ENCODE measurements at places on chromosomes 6 and 20. TPM values are rescaled to one million over a fixed set of nuclear protein-coding genes. Genes with fewer than 3 reads are reported as not detected.
A peak's percentile ranks its signal among the peaks of the same experiment; 100 is the strongest.

Gene BACH2
- total RNA-seq = 78.0 TPM

Gene RBBP8NL
- not detected for total RNA-seq

Gene UST
- 0.89 TPM for total RNA-seq

Gene CPXM1
- 4.3 TPM for total RNA-seq

Gene DLK2
- 0.78 TPM for total RNA-seq

Gene SCAF8
- total RNA-seq = 43.8 TPM

Gene AKAP12
- total RNA-seq = 2.3 TPM

Gene ARHGAP40
- not detected for total RNA-seq

GRCh38 chr6:78810698-78811097, 56.7 kb upstream of the IRAK1BP1 start:
- H3K4me1 ChIP-seq = no peaks in the 10 kb centered on the region
- H3K4me3 ChIP-seq = no peak overlapping the region

- no peak overlapping the region for H3K27ac ChIP-seq
- peaks cover 16% of the 10 kb centered on the region for H3K27me3 ChIP-seq
- H3K4me3 ChIP-seq = no peak overlapping the region
- H3K4me1 ChIP-seq = no peaks in the 10 kb centered on the region
- no peaks in the 10 kb centered on the region for H3K36me3 ChIP-seq
Measured at GRCh38 chr6:106782536-106783285, 153.3 kb downstream of the QRSL1 start.

GRCh38 chr6:142567461-142567860, 265.7 kb downstream of the ADGRG6 start:
- H3K4me3 ChIP-seq = no peak overlapping the region
- H3K4me1 ChIP-seq = peaks cover 62% of the 10 kb centered on the region
- no peak overlapping the region for H3K27ac ChIP-seq
- peaks cover 2% of the 10 kb centered on the region for H3K36me3 ChIP-seq
- DNase-seq = no peak

DNA sequence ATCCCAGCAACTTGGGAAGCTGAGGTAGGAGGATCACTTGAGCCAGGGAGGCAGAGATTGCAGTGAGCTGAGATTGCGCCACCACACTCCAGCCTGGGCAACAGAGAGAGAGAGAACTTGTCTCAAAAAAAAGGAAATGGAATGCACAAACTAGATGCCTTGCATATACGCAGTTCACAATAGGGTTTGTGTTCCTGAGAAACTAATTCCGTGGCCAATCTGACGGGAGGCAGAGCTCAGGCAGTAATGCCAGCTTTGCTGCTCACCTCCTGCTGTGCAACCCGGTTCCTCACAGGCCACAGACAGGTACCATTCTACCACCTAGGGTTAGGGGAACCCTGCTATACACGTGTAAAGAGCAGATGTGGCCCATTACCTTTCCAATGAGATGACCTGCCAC, 1.4 kb downstream of the CDK5RAP1 start:
- H3K4me1 ChIP-seq = peaks cover 45% of the 10 kb centered on the region
- H3K4me3 ChIP-seq = peak overlapping the region; percentile 95
- no peak for DNase-seq
- peaks cover 4% of the 10 kb centered on the region for H3K36me3 ChIP-seq

DNA sequence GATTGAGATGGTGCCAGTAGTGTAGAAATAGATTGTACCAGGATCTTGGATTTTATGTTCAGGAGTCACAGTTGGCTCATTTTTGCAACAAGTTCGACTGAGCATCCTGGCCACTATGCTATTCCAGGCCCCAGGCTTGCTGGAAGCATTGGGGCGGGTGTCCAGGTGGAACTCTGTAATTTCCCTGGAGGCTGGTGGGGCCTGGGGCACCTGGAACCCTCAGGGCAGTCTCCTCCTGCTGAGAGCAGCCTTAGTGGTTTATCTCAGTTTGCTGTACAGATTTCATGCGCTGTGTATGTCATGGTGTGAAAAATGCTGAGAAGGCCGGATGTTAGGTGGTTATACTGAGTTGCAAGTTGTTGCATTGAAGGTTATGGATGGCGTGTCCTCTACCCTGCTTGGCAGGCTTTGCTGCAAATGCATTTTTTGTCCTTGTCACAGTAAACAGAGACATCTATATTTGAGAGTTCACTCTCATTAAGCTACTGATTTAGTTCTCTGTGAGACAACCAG, 135.1 kb upstream of the MYLIP start:
- H3K27ac ChIP-seq = no peak overlapping the region
- peaks cover 4% of the 10 kb centered on the region for H3K4me1 ChIP-seq
- H3K4me3 ChIP-seq = no peak overlapping the region
- no peak for DNase-seq
- peaks cover 4% of the 10 kb centered on the region for H3K27me3 ChIP-seq
- no peaks in the 10 kb centered on the region for H3K36me3 ChIP-seq

DNA sequence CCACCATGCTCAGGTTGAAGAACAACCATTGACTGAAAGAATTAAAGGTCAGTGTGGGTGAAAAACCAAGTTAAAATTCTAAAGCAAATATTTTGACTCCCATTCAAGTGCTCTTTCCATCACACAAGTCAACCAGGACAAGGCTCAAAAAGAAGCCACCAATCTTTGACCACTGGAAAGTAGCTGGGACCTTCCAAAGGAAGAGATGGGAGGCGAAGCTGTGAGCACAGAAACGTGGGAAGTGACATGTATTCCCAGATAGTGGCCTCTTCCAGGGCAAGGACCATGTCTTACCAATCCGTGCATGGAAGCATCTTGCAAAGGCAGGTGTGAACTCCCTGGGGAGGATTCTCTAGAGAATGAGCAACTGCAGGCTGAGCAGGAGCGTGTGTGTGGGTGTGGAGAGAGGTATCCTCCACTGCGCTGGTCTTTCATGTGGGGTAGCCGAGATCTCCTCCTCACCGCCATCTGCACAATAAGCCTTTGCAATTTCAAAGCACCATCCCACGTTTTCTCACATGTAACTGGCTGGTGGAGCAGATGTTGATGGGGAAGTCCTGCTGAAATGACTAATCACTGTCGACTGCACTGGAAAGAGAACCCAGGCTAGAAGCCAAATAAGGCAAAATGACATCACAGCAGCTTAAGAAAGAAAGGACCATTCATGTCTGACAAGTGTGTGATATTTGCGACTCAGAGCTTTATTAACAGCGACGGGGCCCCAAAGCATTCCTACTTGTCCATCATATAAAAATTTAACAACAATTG, 189.4 kb upstream of the RREB1 start:
- H3K4me1 ChIP-seq = peaks cover 42% of the 10 kb centered on the region
- H3K4me3 ChIP-seq = no peak overlapping the region
- DNase-seq = peak; percentile 87
- H3K27me3 ChIP-seq = peaks cover 24% of the 10 kb centered on the region
- no peak overlapping the region for H3K27ac ChIP-seq

GRCh38 chr6:41784581-41785171, 2.8 kb upstream of the TOMM6 start:
- no peak overlapping the region for H3K27ac ChIP-seq
- peaks cover 24% of the 10 kb centered on the region for H3K4me1 ChIP-seq
- peaks cover 10% of the 10 kb centered on the region for H3K27me3 ChIP-seq
- no peak for DNase-seq
- no peak overlapping the region for H3K4me3 ChIP-seq
- peaks cover 14% of the 10 kb centered on the region for H3K36me3 ChIP-seq

DNA sequence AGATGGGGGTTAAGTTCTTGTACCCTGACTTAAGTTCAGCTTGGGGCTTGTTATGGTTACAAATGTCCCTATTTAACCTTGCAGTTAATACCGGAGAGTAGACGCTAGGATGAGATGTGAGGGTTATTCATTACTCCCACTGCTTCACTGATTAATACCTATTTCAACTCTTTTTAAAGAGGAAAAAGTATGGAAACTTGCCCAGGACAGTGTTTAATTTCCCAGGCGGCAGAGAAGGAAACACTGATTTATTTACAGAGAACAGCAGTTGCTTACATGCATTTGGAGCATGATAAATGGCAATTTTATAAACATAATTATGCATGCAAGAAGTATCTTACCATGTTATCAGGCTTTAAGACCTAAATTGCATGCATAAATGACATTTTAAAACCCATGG, 137.7 kb downstream of the RCAN2 start:
- H3K4me1 ChIP-seq = no peaks in the 10 kb centered on the region
- H3K27me3 ChIP-seq = no peaks in the 10 kb centered on the region
- DNase-seq = no peak
- no peaks in the 10 kb centered on the region for H3K36me3 ChIP-seq
- no peak overlapping the region for H3K4me3 ChIP-seq

DNA sequence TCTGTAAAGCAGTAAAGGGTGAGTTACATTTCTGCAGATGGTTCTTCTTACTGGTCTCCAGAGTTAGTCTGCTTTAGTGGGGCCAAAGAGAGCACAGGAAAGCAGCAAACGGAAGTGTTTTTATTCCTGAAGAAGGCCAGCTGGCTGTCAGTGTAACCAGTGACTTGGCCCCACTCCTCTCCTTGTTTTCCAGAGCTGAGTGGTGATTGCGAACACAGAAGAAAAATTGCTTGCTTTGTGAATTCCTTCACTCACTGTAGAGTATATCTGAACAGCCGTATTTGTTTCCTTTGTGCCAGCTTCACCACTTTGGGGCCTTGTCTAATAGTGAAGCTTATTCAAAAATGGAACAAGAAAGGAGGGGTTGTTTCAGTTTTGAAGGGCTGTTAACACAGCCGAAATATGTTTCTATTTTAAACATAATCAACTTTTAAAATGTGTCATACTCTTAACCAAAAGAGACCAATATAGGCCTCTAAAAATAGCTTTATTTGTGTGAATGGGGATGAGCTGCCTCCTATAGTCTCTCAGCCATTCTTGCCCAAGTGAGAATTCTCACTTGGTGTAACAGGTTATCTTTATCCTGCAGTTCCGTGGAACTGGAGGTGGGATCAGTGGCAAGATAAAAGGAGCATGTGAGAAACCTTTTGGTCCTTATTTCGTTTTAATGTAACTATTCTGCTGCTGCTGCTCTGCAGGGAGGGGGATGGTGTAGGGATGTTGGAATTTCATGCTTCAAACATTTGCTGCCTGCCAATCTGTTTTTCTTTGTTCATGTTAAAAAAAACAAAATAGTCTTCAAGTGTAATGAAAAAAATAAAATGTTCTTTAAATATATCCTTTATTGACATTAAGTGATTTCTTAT, 37.8 kb downstream of the ZC2HC1B start:
- no peaks in the 10 kb centered on the region for H3K36me3 ChIP-seq
- H3K27me3 ChIP-seq = no peaks in the 10 kb centered on the region
- H3K4me3 ChIP-seq = no peak overlapping the region
- no peak for DNase-seq
- no peak overlapping the region for H3K27ac ChIP-seq

- H3K4me1 ChIP-seq = peaks cover 47% of the 10 kb centered on the region
- H3K4me3 ChIP-seq = peak overlapping the region; percentile 86
- peak overlapping the region; percentile 93 for H3K27ac ChIP-seq
- peaks cover 20% of the 10 kb centered on the region for H3K36me3 ChIP-seq
- no peaks in the 10 kb centered on the region for H3K27me3 ChIP-seq
Measured at GRCh38 chr6:130020073-130020906, 1.9 kb downstream of the L3MBTL3 start.

DNA sequence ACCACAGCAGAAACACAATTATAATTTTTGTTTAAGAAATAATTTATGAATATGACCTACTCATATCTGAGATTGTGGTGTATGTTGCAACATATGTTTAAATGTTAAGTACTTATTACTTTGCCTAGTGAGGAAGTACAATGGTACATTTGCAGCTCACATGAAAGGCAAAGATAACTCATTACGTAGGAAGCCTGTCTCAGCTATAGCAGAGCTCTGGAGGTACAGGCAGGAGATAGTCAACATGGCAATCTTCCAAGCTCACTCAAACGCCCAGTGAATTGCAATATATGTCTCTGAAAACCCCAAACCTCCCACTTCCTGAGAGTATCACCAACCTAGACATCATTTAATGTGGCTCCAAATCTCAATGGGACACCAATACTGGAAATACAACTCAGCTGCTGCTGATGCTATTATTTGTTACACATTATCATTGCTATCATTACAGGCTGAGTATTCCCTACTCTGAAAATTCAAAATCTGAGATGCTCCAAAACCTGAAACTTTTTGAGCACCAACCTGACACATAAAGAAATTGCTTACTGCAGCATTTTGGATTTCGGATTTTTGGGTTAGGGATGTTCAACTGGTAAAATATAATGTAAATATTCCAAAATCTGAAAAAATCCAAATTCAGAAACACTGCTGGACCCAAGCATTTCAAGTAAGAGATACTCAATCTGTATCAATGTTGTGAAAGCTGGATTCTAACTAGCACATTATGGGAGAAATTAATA, 25.1 kb upstream of the GSTA4 start:
- no peak overlapping the region for H3K27ac ChIP-seq
- H3K4me1 ChIP-seq = peaks cover 6% of the 10 kb centered on the region
- H3K27me3 ChIP-seq = no peaks in the 10 kb centered on the region
- peaks cover 7% of the 10 kb centered on the region for H3K36me3 ChIP-seq
- no peak for DNase-seq
- no peak overlapping the region for H3K4me3 ChIP-seq

DNA sequence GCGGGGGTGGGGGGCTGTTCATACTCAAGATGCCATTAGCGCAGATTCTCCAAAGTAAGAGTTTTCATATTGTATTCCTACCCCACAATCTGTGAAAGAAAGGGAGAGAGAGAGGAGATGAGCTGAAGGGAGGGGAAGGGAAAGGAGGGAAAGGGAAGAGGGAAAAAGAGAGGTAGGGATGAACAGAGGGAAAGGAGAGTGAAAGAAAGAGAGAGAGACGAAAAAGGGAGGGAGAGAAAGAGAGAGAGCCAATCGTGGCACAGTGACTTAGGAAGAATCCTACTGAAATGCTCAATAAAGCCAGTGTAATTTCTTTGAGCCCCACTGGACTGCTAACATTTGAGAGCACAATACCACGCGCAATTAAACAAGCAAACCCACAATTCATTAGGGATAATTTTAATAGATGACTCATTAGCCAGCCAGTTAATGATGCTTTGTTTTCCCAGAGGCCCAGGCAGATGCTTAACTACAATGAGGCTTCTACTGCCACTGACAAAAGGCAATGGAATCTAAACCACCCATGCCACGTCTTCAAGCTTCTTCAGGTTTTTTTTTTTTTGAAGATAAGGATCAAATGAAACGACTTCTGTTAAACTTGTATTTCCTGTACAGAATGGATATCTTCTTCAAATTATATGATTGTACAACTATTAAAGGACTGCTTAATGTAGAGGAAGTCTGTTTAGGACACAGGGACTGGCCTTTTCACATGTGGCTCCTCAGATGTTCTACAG, 306.8 kb downstream of the FOXC1 start:
- DNase-seq = no peak
- no peak overlapping the region for H3K4me3 ChIP-seq
- H3K4me1 ChIP-seq = peaks cover 14% of the 10 kb centered on the region
- H3K36me3 ChIP-seq = peaks cover 13% of the 10 kb centered on the region
- H3K27ac ChIP-seq = no peak overlapping the region

DNA sequence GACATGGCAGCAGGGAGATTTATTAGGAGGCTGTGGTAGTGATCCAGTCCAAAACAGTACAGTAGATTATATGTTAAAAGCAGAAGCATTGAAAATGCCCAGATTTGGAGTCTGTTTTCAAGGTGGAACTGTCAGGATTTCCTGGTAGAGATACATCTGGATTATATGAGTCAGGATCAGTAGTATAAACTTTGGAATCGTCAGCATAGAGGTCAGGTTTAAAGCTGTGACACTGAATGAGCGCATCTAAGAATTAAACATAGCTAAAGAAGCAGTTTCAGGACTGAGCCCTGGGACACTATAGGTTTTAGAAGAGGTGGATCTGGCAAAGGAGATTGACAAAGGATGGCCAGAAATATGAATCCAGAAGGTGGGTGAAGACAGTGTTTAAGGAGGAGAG, 60.4 kb downstream of the RNF144B start:
- H3K27me3 ChIP-seq = no peaks in the 10 kb centered on the region
- H3K4me3 ChIP-seq = no peak overlapping the region
- no peaks in the 10 kb centered on the region for H3K4me1 ChIP-seq
- H3K36me3 ChIP-seq = no peaks in the 10 kb centered on the region

Data from activated naive CD8-positive, alpha-beta T cell treated with anti-CD3 and anti-CD28 coated beads for 36 hours (primary cell).